GM06990 (cell line): ENCODE measurements at places on chromosomes 7 and 10.

DNA sequence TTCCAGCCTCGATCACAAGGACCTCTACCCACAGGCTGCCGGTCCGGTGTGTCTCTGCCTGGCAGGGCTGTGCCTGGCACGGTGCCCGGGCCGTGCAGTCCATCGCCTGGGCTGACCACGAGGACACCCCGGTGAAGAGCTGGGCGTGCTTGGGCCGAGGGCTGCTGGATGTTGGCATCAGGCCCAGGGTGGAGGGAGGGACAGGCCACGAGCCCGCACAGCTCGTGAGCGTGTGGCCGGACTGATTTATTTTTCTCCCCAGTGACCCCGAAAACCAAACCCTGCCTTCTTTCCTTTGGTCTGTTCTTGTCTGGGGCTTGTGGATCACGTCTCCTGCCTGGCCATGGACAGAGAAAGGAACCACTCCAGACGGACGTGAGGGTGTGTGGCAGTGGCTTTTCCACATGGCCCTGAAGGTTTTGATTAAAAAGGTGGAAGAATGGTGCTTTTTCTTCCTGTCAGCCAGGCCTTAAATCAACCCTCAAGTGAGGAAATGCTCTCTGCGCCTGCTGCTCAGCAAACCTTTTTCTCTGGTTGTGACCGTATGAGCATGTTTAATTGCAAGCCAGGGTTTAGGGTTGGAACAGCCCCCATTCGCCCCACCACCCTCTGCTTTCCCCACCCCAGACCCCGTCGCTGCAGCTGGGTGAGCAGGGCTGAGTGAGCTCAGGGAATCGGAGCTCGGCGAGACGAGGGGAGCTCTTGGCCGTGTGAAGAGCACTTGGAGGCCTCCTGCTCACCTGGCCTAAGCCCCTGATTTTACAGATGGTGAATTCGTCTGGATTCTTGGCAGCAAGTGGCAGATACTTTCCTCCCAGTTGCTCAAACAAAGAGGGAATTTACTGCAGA lies 130.1 kb downstream of the RGS10 start:
- DNase-seq: no peak

DNA sequence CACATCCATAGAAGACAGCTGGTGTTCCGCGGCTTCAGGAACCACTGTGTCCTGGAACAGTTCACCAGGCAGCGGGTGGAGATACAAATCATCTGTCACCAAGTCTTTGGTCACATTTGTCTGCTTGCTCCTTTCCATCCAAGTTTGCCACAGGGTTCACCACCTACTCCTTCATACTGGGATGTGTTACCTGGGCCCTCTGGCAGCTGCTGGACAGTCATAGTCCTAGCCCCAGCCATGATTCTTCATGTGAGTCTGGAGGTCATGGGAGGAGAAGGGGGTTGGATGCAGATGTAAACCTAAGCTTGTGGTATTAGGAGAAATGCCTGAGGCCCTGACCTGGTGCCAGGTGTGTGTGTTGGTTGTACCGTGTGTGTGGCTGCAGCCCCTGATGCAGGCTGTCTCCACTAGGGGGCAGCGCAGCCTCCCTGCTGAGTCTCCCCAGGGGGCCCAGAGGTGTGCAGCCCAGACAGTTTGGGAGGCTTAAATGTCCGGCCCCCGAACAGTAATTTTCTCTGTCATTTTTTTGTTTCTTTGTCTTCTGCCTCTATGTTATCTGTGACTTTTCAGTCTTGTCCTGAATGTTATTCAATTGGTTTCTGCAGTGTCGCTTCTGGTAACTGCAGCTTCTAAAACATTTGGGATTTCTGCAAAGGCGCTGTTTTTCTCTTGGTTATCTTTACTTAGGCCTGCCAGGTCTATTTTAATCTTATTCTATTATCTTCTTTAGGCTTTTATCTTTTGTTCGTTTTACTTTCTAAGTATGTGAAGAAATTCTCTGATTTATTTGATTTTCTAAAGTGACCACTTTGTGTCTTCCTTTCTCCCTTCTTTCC lies 14.8 kb downstream of the NPS start:
- DNase-seq: no peak

DNA sequence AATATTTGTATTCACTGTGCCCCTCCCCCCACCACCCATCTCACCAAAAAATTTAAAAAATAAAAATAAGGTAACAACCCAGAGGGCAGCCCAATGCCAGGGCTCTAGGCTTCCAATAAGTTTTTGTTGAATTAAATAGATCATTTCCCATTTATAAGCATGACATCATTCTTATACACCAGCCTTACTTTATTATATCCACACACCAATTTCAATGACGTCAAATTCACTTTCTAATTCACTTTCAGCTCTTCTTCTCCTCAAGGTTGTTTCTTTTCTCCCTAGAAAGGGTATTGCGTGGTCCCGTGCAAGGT lies 1.2 kb upstream of the DKK1 start:
- no peak for DNase-seq

GRCh38 chr10:48940958-48941357 lies 1.3 kb upstream of the LRRC18 start:
- no peak for DNase-seq

- DNase-seq: no peak
Measured at GRCh38 chr10:113857210-113857609, 2.7 kb downstream of the NHLRC2 start.

DNA sequence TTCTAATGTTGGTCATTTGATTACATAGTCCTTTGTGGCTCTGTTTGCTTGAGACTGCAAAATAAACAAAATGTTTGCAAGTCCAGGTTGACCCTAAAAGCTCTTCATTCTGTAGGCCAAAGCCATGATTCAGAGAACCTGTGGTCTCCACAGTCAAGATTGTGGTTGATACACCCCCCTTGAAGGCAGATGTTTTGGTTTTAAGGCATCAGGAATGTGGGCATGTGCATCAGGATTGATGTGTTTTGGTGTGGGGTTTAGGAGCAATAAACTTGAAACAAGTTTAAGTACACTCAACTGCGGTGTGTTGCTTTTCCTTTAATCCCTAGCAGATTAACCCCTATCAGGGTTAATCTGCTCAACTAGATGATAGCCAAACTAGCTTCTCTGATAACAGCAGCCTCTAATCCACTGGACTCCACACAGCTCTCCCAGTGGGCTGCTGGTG lies 379.1 kb upstream of the GALNT17 start:
- DNase-seq: no peak

DNA sequence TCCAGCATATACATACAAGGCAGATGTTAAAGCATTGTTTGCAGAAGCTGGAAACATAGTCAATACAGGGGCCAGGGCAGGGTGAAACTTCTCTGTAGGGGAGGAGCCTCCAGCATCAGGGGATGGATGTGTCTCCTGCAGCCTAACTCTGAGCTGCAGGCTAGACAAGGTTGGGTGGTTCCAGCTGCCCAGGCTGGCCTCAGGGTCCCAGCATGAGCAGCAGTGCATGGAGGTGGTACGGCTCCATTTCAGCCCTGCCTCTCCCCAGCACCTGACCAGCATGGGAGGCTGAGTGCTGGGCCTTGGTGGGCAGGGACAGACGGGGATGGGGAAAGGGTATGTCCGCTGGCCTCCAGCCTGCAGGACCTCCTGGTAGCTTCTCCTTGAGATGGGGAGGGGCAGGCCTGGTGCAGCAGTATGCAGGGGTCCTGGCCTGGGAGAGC lies 7.4 kb upstream of the TBRG4 start:
- no peak for DNase-seq

GRCh38 chr10:119893074-119893473 lies 544 bp downstream of the SEC23IP start:
- DNase-seq: no peak
